Stimulated activated CD8-positive, alpha-beta memory T cell treated with anti-CD3 and anti-CD28 coated beads, Interleukin-15, amount 100 ng/mL, for 24 hours (primary cell): ENCODE measurements at places on chromosomes 1 and 21.

DNA sequence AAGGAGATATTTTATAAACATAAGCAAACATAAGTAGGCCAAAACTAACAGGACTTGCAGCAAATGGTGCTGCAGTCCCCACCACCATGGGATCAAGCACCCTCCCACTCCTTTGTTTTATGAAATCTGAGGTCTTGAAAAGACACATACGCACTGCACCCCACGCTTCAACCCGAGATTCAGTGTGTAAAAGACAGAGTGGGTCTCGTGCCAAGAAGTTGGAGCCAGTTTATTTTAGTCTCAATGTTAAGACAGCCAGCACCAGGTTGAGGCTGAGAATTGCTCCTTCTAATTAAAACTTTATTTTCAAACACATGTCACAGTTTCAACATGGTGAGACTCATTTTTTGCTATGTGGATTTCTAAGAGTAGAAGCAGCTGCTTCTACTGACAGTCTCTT lies 139.1 kb upstream of the TIAM1 start:
- no peak for DNase-seq

- DNase-seq: no peak
Measured at GRCh38 chr21:44982558-44983250, 42.9 kb downstream of the SLX9 start.

DNA sequence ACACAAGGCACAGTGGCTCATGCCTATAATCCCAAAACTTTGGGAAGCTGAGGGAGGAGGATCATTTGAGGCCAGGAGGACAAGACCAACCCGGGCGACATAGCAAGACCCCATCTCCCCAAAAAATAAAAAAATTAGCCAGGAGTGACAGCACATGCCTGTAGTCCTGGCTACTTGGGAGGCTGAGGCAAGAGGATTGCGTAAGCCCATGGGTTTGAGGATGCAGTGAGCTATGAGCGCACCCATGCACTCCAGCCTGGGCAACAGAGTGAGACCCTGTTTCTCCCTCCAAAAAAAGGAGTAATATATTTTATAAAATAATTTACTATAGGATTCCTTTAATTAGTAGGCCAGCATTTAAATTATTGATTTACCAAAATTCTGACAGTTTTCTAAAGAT lies 89.8 kb downstream of the ACBD6 start:
- no peak for DNase-seq

GRCh38 chr1:23865543-23865930 lies 2.6 kb downstream of the FUCA1 start:
- no peak for DNase-seq
